AG10803 (cell line): ENCODE measurements at places on chromosomes 2 and 18.
A peak's percentile ranks its signal among the peaks of the same experiment; 100 is the strongest.

- DNase-seq = peak; percentile 74
Observed at GRCh38 chr2:73063909-73064875, 7.3 kb downstream of the SFXN5 start.

DNA sequence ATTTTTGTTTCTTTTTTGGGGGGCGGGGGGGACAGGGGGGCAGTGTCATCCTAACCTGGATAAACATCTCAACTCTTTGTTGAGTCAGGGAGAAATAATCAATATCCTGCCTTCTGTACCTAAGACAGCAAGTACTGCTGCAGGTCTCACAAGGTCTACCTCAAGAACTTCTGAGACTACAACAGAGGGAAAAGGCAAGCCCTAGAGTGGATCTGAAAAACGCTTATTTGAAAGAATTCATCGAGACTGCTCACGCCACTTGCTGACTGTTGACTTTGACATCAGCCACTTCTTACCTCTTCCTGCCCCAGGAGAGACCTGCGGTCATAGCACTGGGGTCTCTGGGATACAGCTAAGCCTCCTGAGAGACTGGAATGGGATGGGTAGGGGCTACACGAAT lies 8.4 kb downstream of the HDLBP start:
- DNase-seq = no peak

DNA sequence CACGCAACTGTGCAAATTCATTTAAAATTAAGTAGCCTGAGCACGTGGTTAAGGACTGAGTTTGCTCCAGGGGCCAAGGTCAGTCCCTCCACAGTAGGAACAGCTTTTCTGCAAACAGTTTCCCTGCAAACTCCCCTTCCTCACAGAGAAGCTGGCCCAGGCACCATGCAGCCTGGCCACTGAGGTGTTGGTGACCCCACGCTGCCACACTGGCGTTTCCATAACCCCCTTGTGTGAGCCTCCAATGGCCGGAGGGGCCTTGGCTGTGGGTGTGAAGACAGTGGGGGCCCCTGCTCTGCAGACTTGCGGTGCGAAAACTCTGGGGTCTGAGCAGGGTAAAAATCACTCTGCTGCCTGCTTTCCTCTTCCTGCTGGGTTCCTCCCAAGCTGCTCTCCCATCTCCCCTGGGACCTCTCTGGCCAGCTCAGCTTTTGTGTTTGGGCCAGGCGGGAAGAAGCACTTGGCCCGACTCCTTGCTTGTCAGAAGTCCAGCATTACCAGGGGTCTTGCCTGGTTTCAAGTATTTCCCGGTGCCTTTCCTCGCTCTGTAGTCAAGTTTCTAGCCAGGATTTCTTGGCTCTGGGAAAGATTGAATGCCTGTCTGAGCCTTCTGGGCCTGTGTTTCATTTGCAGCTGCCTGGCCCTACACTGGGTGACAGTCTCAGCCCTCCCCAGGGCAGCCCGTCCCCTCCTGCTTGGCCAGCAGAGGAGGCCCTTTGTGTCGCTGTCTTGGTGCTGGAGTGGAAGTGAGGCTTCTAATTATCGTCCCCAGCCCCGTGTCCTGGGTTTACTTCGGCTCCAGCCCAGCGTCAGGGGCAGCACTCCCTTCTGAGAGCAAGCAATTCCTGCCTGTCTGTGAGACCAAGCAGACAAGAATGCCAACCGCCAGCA lies 131.4 kb upstream of the SLC1A4 start:
- peak; percentile 92 for DNase-seq

- DNase-seq = peak; percentile 37
Observed at GRCh38 chr18:62420513-62421209, 95.6 kb downstream of the TNFRSF11A start.

GRCh38 chr2:164046040-164046439 lies 310.2 kb upstream of the FIGN start:
- no peak for DNase-seq

GRCh38 chr2:36184848-36185247 lies 170.7 kb upstream of the CRIM1 start:
- DNase-seq = no peak

GRCh38 chr2:176178757-176179295 lies 9.6 kb upstream of the HOXD1 start:
- DNase-seq = no peak

DNA sequence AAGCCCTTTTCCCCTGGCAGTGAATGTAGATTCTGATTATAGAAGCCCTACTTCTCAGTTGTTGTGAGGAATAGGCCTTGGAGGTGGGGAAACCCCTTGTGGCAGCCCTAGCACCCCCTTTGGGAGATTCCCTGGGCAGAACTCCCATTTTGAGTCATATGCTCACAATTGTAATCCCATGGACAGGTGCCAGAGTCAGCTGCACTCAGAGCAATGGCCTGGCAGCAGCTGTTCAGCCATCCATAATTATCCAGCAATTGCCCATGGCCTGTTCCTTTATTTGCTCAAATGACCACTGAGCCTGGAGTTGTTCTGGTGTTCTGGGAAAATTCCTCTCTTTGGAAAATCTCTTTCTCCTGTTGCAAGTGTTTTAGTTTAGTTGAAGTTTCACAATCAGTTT lies 71.7 kb downstream of the PTRHD1 start:
- DNase-seq = peak; percentile 86

- DNase-seq = no peak
Observed at GRCh38 chr18:23101861-23102432, 33.3 kb upstream of the CABLES1 start.

DNA sequence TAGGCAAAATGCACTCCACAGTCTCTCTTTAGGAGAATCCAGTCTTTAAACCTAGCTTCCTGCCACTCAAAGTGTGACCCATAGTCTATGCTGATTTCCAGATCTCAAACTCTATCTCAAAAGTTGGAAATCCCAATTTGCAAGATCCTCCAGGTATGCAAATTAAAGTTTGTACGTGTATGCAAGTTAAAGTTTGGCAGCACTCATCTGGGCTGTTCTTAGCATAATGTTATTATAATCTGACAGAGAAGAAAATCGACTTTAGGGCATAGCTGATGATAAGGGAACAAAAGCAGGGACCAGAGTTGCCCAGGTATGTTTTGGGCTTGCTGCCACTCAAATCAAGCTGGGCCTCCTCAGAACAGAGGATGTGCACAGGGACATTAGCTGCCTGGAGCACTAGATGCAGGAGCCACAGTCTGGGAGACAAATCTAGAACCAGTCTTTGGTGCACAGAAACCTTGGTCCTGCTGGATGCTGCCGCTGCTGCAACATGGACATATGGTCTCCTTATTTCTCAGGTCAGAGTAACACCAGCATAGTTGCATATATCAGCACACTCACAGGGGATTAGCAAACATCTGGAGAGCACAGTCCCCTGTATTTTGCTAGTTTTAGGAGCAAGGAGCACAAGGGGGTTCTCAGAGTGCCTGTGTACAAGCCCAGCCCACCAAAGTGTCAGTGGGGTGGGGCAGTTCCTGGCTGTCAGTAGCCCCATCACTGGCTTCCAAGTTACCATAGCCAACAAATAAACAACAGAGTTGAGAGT lies 242.6 kb downstream of the TTC32 start:
- no peak for DNase-seq

DNA sequence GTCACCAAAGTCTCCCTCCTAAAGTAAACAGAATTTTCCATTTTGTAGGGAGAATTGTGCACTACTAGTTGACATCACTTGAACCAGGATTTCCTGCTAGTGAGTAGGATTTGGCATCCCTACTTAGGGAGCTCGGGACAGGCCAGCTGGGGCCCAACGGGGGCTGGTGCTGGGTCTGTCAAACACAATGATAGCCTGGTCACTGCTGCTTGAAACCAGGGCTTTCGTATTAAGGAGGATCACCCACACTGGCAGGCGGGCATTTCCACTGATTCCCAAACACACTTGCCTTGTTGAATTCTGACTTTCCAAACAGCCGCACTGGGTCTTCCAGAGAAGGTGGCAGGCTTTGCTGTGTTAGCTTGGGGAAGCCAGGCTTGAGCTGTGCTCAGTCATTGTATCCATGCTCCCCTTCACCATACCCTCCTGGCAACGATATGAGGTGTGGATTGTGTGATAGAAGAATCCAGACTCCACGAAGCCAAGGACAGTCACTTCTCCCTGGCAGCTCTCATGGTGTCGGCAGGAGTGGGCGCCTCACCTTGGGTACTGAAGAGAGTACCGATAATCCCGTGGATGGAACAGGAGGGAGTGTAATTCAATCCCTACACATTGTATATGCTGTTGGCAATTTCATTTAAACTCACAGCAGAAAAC lies 7.5 kb downstream of the GDF7 start:
- no peak for DNase-seq

- peak; percentile 76 for DNase-seq
Observed at GRCh38 chr18:74551936-74552555, 17.7 kb downstream of the CNDP1 start.

DNA sequence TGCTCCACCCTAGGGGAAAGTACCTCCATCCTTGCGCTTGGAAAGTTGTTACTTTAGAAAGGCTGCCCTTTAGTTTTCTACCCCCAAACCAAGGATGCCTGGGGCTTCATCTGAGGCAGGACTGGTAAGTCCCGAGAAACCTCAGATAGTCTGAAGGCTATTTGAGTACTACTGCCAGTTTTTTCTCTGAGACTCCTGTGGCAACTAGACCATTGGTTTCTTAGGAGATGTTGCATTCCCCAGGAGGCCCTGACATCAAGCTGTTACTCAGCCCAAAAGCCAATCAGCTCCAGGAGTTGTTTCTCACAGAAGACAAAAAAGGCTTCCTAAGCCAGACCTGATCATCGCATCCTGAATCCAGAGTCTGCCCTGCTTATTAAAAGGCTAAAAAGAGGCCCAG lies 67.2 kb downstream of the COLEC12 start:
- DNase-seq = peak; percentile 44

DNA sequence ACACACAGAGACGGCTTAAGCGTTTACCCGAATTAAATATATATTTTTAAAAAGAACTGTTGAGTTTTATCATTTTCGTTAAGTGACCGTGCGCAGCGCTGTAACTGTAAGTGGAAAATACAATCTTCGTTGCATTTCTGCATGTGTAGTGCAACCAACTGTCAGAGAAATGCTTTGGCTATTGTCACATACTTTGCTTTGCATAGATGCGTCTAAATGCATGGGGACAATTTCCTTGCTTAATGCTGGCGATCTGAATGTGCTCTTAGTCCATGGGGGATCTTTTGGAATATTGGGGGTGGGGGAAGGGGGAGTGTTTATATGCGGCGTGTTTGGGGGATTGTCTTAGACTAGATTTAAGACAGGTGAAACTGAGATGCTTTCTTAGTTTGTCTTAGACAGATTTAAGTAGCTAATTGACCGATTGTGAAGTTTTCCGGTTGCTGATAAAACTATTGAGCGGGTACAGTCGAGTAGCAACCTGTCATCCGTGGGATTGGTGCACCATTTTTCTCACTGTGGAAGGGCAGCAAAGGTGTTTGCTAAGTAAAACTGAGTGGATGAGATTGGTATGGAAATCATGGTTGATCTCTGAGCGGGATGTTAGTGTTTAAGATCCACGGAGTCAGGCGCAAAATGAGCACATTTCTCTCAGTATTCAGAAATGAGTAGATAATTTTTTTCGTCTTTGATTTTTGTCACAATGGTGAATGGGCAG lies 476 bp downstream of the VSNL1 start:
- no peak for DNase-seq

- DNase-seq = no peak
Observed at GRCh38 chr18:3690764-3691066, 240.7 kb downstream of the TGIF1 start.

DNA sequence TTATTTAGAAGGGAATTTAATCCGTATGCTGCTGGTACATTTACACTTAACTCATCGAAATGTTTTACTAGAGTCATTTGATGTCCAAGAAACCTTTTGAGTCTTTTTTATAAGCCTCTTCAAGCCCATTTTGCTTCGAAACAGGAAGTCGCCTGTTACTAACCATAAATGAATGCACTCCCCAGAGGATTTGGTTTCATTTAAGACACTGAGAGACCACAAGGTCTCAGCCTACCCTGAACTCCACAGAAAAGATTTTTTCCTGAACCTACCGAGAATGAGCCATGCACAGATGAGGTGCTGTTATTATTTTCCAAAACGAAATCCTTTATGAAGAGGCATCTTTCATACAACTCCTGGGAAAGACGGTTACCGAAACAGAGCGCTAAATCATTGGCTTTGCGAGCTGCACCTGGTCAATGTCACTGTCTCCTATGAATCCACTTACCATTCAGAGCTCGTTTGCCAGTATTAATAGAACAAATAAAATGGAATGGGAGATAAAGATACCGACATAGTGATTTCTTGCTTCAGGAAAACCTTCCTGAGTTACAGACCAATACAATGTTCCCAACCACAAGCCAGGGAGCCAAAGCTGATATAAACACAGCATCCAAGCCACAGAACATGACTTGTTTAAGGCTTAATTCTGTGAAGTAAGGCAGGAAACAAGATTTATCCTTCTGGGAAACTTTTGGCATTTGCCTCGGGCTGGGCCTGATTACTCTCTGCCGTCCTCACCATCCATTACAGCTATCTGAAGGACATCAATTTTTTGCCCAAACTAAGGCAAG lies 382.1 kb downstream of the OSR1 start:
- peak; percentile 96 for DNase-seq

GRCh38 chr2:209581040-209581439 lies 157.2 kb downstream of the MAP2 start:
- DNase-seq = no peak

DNA sequence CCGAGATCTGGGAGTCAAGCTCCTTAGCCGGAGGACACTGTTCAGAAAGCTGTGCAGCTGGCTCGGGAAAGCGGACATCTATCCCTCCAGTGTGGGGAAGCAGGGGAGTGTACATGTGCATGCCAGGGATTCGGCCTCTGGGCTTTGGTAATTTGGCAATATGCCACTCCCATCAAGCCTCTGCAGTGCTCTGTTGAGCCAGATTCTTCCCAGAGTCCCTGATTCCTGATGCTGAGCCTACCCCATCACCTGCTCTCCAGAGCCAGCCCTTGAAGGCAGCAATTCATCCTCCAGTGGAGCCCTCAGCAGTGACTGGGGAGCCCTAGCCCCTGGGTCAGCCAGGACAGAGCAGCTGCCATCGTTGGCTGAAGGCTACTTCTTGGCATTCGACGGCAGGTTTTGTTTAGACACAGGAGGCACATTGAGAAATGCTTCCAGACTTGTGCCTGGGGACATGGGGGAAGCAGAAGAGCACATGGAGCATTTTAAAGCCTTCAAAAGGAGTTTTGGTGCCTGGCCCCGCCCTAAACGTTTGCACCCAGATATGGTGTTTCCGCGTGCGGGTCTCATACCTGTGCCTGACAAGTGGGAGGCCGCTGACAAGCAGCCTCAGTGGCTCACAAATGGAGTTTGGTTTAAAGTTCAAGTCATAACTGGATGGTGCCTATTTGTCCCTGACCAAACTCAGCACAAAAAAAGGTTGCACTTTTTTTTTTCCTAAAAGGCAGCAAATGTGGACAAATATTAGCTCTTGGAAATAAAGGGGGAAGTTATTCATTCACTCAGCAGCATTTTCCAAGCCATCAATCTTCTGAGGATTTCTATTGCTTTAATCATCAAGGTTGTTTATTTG lies 272.8 kb downstream of the CYRIA start:
- no peak for DNase-seq

- DNase-seq = peak; percentile 57
Observed at GRCh38 chr2:178177066-178177679, 17.1 kb upstream of the OSBPL6 start.
